ENCODE measurements at places on chromosomes 16 and 17.

DNA sequence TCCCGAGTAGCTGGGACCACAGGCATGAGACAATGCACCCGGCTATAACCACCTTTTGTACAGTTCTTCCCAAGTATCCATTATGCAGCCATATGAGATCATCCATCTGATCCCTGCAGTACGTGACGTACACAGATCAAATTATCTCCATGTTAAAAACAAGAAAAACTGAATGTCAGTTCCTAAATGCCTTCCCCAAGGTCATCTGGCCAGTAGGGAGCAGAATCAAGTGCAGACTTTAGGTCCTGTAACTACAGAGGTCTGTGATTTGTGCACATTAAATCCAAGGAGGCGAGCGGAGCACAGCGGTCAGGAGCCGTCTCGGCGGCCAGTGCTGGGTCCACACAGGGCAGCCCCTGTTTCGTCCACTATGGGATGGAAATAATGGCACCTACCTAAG is 23.7 kb downstream of the ZCCHC14 start:
- no peak overlapping the region for H3K4me3 ChIP-seq
- no peak overlapping the region for H3K27ac ChIP-seq
- peaks cover 10% of the 10 kb centered on the region for H3K4me1 ChIP-seq
- no peaks in the 10 kb centered on the region for H3K27me3 ChIP-seq

DNA sequence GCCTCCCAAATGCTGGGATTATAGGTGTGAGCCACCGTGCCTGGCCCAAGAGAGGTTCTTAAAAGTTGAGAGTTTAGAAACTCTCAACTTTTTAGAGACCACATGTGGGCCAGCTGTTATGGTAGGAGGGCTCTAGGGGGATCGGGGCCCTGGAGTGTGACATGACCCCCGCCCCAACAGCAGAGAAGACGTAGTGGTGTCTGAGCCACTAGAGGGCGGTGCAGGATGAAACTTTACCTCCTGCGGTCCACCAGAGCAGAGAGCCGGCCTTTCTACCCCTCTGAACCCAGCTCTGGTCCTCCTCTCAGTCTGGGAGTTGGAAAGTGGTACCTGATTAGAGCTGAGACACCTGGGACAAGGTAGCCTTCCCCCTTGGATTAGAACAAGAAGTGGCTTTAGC is 7.4 kb downstream of the CDK5RAP3 start:
- H3K27me3 ChIP-seq: no peaks in the 10 kb centered on the region
- no peaks in the 10 kb centered on the region for H3K4me1 ChIP-seq
- DNase-seq: peak; percentile 45
- H3K27ac ChIP-seq: no peak overlapping the region
- no peak overlapping the region for H3K4me3 ChIP-seq

GRCh38 chr17:16938496-16939207 is 33.3 kb downstream of the TNFRSF13B start:
- H3K4me1 ChIP-seq: no peaks in the 10 kb centered on the region
- no peak overlapping the region for H3K4me3 ChIP-seq
- H3K27me3 ChIP-seq: no peaks in the 10 kb centered on the region
- no peaks in the 10 kb centered on the region for H3K36me3 ChIP-seq
- no peak overlapping the region for H3K27ac ChIP-seq

- no peak overlapping the region for H3K4me3 ChIP-seq
- no peaks in the 10 kb centered on the region for H3K4me1 ChIP-seq
- peak; percentile 8 for DNase-seq
- H3K27ac ChIP-seq: no peak overlapping the region
- no peaks in the 10 kb centered on the region for H3K36me3 ChIP-seq
- no peaks in the 10 kb centered on the region for H3K27me3 ChIP-seq
Measured at GRCh38 chr16:56360117-56361008, 65.0 kb downstream of the AMFR start.

DNA sequence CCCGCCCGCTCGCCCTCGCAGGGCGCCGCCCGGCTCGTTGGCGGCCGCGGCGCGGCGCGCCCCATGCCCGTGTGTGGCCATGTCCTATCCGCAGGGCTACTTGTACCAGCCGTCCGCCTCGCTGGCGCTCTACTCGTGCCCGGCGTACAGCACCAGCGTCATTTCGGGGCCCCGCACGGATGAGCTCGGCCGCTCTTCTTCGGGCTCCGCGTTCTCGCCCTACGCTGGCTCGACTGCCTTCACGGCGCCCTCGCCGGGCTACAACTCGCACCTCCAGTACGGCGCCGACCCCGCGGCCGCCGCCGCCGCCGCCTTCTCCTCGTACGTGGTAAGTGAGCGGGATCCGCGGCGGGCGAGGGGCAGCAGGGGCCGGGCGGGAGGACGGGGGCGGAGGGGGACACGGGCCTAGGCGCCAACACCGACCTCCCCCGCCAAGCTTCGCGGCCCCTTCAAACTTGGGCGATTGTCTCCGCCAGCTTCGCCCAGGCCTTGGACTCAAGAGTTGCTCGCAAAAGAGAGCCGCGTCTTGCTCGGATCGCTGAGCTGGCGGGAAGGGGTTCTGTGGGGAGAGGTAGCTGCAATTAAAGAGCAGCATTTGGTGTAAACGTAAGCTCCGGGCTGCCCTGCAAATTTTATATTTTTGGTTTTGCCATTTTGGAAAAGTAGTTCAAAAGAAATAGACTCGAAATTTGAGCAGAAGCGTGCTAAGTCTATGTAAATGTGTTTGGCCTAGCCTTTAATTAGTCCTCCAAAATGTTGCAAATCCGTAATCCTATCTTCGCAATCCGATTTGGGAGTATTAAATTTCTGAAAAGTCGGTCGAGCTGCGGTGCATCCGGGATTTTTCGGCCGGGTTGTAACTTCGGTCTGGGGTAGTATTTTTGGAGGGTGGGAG is 702 bp downstream of the IRX5 start:
- peak overlapping the region; percentile 37 for H3K4me3 ChIP-seq
- no peaks in the 10 kb centered on the region for H3K36me3 ChIP-seq
- H3K27me3 ChIP-seq: peaks cover 63% of the 10 kb centered on the region
- DNase-seq: no peak
- no peaks in the 10 kb centered on the region for H3K4me1 ChIP-seq

All from uterus (tissue), 4 donors.